ENCODE measurements at places on chromosomes 5 and 9. TPM values are rescaled to one million over a fixed set of nuclear protein-coding genes. Genes with fewer than 3 reads are reported as not detected.

TEX48 gene
- not detected for total RNA-seq

RAI14 gene
- total RNA-seq: 88.8 TPM

HAVCR2 gene
- total RNA-seq: not detected

COL15A1 gene
- 0.07 TPM for total RNA-seq

PTPDC1 gene
- total RNA-seq: 12.7 TPM

UGT3A2 gene
- 13.5 TPM for total RNA-seq

ZDHHC11 gene
- 28.9 TPM for total RNA-seq

DAB2IP gene
- total RNA-seq: 70.7 TPM

PCA3 gene
- not detected for total RNA-seq

DNA sequence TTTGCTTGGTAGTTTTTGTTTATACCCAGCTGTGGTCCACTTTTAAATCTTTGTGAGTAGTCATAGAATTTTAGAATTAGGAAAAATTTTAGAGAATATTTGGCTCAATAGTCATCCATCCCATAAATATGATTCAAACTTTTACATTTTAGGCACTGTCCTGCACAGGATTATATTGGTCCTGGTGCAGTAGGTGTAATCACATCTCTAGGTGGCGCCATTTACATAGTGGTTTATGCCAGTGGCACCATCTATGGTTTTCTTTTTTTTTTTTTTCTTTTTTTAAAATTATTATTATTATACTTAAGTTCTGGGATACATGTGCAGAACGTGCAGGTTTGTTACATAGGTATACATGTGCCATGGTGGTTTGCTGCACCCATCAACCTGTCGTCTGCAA, 260.7 kb upstream of the KCNN2 start:
- DNase-seq: no peak

GRCh38 chr5:157533011-157533481, 42.5 kb downstream of the ADAM19 start:
- DNase-seq: no peak

- no peak for DNase-seq
These were observed 105.1 kb downstream of the INSYN2B start for GRCh38 chr5:169875091-169875728.

DNA sequence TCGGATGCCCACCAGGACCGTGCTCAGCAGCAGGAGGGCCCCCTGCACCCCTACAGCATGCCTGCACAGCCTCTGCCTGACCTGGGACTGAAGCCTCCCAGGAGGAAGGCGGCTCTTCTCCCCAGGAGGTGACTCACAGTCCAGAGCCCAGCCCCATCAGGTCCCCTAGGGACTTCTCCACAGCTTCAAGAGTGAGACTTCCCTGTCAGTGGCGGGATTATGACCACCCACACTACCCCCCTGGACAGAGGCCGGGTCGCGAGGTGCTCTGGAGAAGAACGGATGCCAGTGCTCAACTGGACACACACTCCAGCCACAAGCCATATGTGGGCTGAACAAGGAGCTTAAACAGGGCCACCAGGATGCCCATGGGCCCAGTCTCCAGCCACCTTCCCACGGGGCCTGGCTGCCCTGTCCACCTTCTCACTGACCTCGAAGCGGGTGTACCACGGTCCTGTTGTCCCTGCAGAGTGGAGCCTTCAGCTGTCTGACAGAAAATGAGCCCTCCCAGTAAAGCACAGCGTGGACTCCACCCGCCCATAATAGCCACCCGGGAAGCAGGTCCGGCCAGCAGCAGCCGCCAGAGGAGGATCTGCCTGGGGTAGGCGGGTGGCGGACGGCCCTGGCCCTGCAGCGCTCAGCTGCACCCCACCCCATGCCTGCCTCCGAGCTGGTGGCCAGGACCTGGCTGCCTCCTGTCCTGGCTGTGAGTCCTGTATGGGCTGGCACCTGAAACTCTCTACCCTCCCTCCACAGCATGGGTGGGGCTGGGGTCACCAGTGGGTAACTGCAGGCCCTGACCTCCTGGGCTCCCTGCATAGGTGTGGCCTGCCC, 54.7 kb downstream of the SEMA4D start:
- DNase-seq: no peak

DNA sequence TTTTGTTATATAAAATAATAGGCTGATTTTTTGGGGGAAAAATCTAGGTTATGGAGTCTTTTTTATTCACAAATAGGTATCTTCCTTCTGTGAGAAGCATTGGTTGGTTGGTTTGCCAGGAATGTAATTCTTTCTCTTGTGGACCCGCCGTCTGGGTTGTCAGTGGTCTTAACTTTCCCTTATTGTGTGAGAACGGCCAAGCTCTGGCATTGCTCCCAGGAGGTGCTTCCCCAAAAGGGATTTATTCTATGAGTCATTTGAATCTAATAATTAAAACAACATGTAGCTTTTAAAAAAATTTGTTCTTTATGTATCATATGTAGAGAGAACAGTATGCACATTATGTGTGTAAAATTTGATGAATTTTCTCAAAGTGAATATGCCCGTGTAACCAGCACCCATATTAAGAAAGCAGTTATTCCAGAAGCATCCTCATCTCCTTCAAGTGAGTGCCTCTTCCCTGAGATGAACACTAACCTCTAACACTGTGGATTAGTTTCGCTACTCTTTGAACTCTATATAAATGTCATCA, 114.4 kb downstream of the MAST4 start:
- no peak for DNase-seq

DNA sequence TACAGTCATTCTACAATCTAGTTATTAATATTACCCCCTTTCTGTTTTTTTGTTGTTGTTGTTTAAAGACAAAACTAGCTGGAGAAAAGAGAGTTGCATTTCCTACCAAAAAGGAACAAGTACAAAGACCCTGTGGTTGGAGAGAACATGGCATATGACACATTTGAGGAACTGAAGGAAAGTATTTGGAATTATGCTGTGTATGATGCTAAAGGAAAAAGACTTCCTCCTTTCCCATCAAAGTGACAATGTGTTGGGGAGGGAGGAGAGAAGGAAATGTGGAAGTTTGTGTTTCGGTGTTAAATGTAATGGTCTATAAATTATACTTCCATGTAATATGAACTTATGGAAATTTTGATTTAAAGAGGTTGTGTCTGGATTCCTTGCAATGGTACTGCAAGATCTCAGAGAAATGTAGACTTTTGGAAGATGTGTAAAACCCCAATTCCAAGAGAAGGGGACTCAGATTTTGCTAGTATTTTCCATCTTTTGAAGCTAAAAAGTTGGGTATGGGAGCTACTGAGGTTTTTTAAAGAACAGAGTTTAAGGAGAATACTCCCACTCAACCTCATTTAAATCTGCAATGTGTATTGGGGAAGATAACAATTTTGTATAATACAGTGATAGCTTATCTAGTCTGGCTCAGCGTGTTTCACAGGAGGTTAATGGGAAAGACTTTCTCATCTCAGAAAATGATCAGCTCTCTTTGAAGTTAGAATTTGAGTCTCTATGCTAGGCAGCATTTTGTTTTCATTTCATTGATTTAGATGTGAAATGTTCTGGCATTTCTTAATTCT, 15.4 kb upstream of the TNFSF8 start:
- DNase-seq: no peak

- peak; percentile 79 for DNase-seq
These were observed 1.2 kb downstream of the F2RL1 start for GRCh38 chr5:76819851-76820525.

DNA sequence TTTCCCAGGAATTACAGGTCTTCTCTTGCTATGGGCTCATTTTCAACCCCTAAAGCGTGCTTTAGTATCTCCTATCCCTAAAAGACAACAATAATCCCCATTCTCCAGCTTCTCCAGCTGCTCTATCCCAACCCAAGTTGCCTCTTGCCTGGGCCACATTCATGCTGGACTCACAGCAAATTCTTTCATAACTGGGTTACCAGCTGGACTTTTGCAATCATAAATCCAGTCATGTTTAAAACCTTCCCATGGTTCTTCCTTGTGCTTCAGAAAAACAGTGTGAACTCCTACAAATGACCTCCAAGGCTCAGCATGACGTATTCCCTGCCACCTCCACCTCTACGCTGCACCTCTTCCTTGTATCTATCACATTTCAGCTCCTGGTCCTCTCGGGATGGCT, 346.9 kb downstream of the GADD45G start:
- no peak for DNase-seq

- no peak for DNase-seq
These were observed 89.8 kb upstream of the COL5A1 start for GRCh38 chr9:134551644-134552348.

GRCh38 chr5:96203761-96204160, 229.3 kb downstream of the PCSK1 start:
- DNase-seq: no peak

DNA sequence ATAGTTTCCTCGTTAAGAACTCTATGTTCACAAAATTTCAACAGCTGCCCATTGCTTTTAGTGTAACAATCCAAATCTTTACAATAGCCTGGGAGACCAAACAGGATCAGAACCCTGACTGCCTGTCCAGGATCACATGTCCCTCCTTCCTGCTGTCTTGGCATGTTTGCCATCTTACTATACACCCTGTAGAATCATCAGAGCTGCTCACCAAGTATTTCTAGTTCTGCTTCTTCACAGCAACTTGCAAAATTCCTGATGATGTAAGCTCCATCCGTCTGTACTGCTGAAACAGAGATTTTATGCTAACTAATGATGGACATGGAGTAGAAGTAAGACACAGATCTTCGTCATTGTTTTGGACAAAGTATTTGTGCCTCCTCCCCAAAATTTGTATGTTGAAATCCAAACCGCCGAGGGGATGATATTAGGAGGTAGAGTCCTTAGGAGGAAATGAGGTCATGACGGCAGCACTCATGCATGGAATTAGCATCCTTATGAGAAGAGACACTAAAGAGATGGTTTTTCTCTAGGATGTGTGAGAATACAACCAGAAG, 464.9 kb upstream of the BRINP1 start:
- DNase-seq: no peak

- no peak for DNase-seq
These were observed 205.6 kb downstream of the DENND1A start for GRCh38 chr9:123724211-123724796.

DNA sequence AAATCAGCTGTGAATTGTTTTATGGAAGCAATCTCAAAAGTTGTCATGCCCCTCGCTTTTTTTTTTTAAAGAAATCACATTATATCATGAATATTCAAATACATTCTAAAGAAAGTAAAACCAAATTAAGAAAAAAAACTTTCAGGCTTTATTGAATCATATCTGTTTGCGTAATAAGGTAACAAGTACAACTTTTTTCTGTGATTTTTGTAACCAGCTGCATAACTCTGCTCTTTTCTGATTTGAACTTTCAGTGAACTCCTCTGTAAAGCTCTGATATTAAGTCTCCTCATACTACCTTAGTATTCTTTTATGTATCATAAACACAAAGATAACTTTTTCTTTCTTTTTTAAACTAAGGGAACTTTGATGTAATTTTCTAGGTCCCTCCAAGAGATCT, 65.3 kb downstream of the CWC27 start:
- DNase-seq: no peak

GRCh38 chr9:121551985-121552753, 52.5 kb upstream of the GGTA1 start:
- no peak for DNase-seq

- peak; percentile 80 for DNase-seq
These were observed 4.0 kb upstream of the TRAF2 start for GRCh38 chr9:136882109-136882946.

DNA sequence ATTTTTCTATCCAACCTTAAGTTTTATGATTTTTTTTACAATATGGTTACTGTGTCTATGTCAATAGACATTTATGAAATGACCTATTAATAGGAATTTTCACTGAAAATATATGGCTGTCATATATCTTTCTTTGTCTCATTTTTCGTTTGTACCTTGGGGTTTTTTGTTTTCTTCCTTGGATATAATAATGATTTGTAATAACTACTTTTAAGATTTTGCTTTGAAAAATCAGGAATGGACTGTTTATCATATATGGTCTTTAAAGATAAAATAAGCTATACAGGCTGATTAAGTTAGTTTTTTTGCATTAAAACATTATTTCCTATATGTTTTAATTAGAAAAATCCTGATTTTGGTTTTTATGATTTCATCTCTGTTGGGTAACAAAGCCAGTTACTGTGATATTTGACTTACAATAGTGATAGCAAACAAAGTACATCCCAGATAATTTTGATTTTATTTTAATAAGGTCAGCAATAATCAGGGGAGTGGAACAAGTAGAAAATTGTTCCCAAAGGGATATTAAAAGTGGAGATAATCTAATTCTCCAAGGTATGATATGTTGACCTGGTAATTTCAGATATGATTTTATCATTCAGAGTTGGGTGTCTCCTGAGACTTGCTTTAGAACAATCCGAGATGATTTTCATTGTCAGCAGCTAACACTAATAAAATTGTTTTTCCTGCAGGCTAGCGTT, 10.3 kb downstream of the NR4A3 start:
- DNase-seq: no peak

DNA sequence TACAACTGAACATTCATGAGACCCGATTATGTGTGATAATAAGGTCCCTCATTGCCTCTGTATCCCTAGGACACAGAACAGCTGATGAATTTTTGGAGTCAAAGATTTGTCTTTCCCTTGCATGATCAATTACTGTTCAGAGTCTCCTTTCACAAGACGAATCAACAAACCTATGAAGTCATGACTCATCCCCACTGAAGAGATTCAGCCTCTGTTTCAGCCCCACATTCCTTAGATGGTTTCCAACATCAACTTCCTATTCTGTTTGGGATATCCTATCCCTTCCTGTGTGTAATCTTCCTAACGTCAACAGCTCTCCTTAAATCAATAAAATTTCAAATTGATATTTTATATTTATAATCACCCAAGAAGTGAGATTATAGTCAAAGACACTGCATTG, 199.0 kb downstream of the DNAH5 start:
- no peak for DNase-seq

GRCh38 chr9:78031444-78031892, at the start of gene GNAQ:
Gene GNAQ (minus strand): TSS chr9:78031811. CDS start chr9:78031235, 576 bp downstream.
- DNase-seq: no peak

GRCh38 chr9:120928483-120929228, 2.1 kb upstream of the TRAF1 start:
- DNase-seq: peak; percentile 89

DNA sequence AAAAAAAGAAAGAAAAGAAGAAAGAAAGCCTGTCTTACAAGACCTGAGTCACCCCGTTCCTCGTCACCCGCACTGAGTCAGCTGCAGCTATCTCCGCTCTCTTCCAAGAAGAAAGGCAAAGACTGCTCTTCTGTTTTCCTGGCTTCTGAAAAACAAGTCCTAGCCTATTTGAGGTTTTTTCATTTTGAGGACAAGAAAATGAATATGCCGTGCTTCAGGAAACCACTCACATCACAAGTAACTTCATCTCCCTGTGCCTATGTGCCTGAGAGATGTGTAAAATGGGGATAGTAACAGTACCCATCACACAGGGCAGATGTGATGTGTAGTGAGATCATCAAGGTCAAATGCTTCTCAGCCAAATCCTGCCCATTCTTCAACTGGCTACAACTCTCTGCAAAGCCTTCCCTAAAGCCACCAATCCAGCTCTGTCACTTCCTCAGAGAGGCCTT, 78.4 kb downstream of the GLDC start:
- DNase-seq: no peak

- DNase-seq: no peak
These were observed 153.3 kb downstream of the CARTPT start for GRCh38 chr5:71872311-71872864.

- no peak for DNase-seq
These were observed 42.1 kb upstream of the STXBP1 start for GRCh38 chr9:127569886-127570401.

GRCh38 chr5:154274828-154275185, 84.3 kb downstream of the GALNT10 start:
- DNase-seq: no peak

- no peak for DNase-seq
These were observed 337.7 kb downstream of the FBXL7 start for GRCh38 chr5:15837551-15838289.

- DNase-seq: no peak
These were observed 43.4 kb downstream of the PTPN3 start for GRCh38 chr9:109454601-109455155.
